A673 (cell line): ENCODE measurements at places on chromosomes 6 and 20. TPM values are rescaled to one million over a fixed set of nuclear protein-coding genes. Genes with fewer than 3 reads are reported as not detected.

PXMP4 gene
- 7.5 and 9.7 TPM in 2 replicates for total RNA-seq

ADGRG6 gene
- 0.46 and 0.49 TPM in 2 replicates for total RNA-seq

GRCh38 chr6:51792273-51793030, 295.0 kb downstream of the PKHD1 start:
- DNase-seq = peak; percentile 1

GRCh38 chr20:39190666-39191570, 228.8 kb downstream of the DHX35 start:
- DNase-seq = no peak

SLC32A1 gene
- not detected in 2 replicates for total RNA-seq

BTBD3 gene
- 43.5 and 46.0 TPM in 2 replicates for total RNA-seq

CCN6 gene
- not detected in 2 replicates for total RNA-seq

EEF1E1 gene
- total RNA-seq = 124 and 147 TPM in 2 replicates

DNA sequence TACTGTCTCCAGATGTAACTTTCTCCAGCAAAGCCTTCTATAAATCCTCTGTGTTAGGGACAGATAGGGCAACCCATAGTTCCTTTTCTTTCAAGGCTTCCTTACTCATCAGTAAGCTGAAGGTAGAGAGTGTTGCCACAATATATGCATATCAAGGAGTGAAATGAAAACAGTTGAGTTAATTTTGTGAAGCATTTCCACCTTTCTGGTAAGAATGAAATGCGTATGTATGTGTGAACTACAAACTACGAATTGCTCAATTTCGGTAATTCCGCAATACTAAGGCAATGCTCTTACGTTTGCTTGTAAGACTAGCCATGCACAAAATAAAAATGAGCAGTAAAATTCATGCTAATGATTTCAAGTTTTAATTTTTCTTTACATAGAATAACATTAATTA, 61.2 kb upstream of the HBS1L start:
- no peak for DNase-seq

GRCh38 chr6:68834551-68834950, 199.5 kb downstream of the ADGRB3 start:
- DNase-seq = no peak

- DNase-seq = peak; percentile 63
These were observed 58.5 kb upstream of the CCN6 start for GRCh38 chr6:111995404-111995803.

DNA sequence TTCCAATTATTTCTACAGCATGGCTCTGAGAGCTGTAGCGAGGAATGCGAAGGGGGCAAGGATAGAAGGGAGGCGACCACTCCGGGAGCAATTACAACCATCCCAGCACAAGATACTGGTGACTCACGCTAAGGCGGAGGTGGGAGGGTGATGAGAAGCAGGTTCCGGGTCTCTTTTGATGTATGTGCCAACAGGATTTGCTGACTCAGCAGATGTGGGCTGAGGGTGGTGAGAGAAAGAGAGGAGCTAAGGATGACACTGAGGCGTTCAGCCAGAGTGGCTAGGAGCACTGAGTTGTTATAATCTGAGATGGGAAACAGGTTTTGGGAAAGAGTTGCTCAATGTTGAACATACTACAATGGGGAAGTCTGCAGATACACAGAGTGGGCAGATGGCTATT, 9.3 kb upstream of the TXNDC5 start:
- DNase-seq = peak; percentile 25

GGT7 gene
- 14.1 and 15.3 TPM in 2 replicates for total RNA-seq

SLC35F1 gene
- 5.3 and 8.3 TPM in 2 replicates for total RNA-seq

KIAA0408 gene
- 27.7 and 34.7 TPM in 2 replicates for total RNA-seq

- no peak for DNase-seq
These were observed 111.4 kb upstream of the ATXN1 start for GRCh38 chr6:16872543-16873235.

GRCh38 chr20:9503526-9504245, 10.7 kb upstream of the LAMP5 start:
- peak; percentile 17 for DNase-seq

DNA sequence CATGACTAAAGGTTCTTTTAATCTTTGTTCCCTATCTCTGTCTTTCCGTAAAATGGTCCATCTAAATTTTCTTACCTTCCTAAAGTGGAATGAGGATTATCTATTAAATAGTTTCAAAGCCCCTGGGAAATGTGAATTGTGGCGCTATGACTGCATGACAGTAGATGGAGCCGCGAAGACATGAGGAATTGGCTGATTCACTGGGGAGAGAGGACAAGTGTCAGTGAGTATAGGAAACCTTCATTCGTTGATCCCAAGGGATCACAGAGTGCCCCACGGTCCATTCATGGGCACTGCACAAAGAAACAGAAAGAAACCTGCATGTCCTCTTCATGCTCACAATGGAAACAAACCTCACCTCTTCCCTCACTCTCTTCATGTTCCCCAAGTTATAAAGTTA, 479.3 kb upstream of the BTBD3 start:
- DNase-seq = peak; percentile 65

DNA sequence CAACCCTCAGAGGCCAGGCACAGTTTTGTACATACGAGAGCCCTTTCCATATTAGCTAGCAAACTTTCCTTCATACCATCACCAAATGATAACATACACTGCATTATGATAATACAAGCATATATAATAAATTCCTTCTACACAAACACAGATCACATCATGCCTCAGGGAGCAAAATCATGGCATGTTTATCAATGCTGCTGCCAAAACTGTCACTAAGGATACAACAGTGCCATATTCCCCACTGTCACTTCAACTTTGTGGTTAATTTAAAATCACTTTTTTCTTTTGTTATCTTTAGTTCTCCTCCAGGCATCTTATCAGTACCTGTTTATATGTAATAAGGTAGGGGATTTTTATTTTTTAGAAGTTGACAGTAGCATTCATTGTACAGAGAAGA, 196.3 kb downstream of the EPM2A start:
- no peak for DNase-seq

DNA sequence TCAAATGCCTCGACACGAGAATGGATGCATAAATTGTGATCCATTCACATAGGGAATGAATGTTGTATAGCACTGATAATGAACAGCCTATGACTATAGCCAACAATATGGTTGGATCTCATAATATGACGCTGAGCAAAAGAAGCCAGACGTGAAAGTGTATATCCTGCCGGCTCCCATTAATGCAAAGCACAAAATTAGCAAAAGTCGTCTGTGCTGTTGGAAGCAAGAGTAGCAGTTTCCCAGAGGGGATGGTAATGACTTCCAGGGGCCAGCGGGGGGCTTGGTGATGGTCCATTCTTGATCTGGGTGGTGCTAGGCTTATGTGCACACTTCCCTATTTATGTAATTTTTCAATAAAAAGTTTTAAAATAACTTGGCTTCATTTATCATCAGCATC, 1.0 kb upstream of the TAGAP start:
- no peak for DNase-seq

DNA sequence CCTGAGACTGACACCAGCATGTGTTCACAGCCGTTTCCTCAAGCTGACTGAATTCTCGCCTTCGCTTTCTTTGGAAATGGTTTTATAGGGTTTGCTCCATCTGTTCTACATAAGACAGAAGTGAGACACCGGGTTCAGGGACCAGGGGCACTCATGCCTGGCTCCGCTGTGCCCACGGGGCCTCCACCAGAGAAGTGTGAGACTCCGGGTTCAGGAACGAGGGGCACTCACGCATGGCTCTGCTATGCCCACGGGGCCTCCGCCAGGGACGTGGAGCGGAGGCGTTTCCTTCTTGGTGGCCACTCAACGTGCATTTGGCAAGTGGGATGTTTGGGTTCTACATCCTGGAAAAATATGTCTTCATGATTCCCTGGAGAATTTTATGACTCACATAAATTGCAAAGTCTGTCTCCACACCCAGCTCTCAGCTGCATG, 106.6 kb downstream of the RNASET2 start:
- DNase-seq = no peak

OR12D2 gene
- not detected in 2 replicates for total RNA-seq

DNA sequence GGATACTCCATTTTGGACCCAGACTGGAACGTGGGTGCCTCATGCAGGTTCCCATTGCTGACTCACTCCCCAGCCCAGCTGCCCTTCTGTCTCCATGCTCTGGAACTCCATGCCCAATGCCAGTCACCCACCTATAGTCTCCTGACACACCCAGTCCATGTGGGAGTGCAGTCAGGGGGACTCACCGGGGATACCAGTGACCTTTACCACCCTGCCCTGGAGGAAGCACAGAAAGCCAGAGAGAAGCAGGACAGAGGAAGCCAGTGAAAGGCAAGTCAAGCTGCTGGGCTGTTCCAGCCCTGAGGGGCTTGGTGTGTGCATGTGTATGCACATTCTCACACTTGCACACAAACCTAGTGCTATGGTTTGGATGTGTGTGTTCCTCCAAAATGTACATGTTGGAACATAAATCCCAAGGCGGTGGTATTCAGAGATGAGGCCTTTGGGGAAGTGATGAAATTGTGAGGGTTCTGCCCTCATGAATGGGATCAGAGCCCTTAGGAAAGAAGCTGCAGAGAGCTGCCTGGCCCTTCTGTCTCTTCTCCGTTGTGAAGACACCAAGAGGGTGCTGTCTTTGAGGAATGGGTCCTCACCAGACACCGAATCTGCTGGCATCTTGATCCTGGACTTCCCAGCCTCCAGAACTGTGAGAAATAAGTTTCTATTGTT, 121.4 kb upstream of the MAFB start:
- DNase-seq = no peak

TGM3 gene
- 0.11 TPM in 1 of 2 replicates, not detected in the other for total RNA-seq

DNA sequence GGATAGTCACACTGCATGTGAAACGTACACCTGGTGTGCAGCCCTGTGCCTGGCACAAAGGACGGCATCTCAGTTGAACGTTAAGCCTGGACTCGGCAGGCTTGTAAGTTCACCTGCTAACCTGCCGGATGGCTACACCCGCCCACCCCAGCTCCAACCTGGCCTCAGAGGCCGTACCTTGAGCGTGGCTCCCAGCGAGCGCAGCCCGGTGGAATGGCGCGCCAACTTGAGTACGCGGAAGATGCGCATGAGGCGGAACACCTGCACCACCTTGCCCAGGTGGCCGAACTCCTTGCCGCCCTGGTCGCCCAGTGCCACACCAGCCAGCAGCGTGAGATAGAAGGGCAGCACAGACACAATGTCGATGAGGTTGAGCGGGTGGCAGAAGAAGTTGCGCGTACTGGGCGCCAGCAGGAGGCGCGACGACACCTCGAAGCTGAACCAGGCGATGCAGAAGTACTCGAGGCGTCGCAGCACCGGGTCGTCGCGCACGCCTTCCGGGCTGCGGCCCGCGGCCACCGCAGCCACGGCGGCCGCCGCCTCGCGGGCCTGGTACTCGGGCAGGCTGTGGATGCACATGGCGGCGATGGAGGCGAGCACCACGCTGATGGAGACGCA, 3.3 kb downstream of the KCNS1 start:
- no peak for DNase-seq
